Stimulated activated CD4-positive, alpha-beta T cell treated with anti-CD3 and anti-CD28 coated beads, Interleukin-1b, Interleukin-23, amount 100 ng/mL, for 1 hour (primary cell): ENCODE measurements at places on chromosomes 13 and 19.

GRCh38 chr13:26179344-26179743, 42.8 kb downstream of the RNF6 start:
- no peak for DNase-seq

- no peak for DNase-seq
Observed at GRCh38 chr13:75173457-75174356, 308.3 kb downstream of the TBC1D4 start.

GRCh38 chr19:44657211-44657921, 13.7 kb downstream of the PVR start:
- DNase-seq, result peak; percentile 57

GRCh38 chr13:85108356-85108755, 690.9 kb downstream of the SLITRK6 start:
- DNase-seq, result no peak
